ENCODE measurements at places on chromosomes 6 and 20.

GRCh38 chr6:37696220-37696840, 1.4 kb downstream of the MDGA1 start:
- no peak for DNase-seq

DNA sequence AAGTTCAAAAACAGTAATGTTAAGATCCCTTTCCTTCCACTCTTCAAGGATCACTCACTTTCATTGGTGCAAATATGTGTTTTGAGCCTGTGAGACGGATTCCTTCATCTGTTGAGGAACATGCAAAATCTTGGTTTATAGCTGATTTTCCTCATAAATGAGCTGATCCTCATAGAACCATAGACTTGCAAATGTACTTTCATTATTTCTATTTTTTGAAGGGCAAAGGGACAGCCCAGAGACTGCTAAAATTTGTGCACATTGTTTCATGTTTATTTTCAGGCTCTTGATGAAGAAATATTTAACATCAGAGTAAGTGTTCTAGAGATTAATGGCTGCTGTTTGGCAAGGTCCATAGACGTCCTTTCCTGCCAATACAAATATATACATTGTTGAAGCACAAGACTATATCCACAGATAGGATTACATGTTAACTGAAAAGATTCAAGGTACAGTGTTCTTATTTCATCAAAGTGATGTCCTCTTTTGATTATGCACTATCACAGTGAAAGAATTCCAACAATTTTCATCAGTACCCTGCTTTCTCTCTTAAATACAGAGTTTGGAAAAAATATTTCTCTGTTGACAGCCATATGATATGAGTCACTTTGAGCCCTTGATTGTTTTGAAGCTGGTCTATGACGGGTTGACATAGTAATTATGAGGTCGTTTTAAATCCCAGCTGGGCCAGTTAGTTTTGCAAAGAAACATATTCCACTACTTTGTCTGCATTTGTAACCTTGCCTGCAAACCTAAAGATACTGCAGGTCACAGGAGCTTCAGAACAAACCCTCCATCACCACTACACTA, 95.7 kb downstream of the FILIP1 start:
- no peak for DNase-seq

GRCh38 chr20:59334651-59335300, 34.4 kb downstream of the EDN3 start:
- no peak for DNase-seq

DNA sequence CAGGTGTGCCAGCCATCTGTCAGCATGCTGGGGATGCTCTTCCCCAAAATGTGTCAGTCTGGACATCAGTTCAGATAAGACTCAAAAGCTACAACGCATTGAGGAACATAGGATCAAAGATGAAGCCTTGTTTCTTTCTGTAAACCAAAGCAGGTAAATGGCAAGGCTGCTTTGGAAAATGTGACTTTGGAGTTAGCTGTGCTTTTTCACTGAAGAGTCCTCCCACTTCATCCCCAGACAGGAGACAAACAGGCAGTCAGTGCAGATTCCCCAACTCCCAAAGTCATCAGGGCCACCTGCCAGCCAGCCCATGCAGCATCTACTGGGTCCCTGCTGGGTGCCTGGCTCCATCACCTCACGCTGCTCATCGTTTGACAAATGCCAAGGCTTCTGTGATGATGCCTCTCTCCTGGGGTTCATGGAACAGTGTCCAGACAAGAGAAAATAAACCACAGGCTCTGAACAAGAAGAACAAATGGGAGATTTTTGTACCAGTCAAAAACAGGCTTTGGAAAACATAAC, 205.0 kb upstream of the BTBD3 start:
- no peak for DNase-seq

GRCh38 chr6:1144842-1145767, 166.8 kb upstream of the FOXQ1 start:
- DNase-seq = no peak

DNA sequence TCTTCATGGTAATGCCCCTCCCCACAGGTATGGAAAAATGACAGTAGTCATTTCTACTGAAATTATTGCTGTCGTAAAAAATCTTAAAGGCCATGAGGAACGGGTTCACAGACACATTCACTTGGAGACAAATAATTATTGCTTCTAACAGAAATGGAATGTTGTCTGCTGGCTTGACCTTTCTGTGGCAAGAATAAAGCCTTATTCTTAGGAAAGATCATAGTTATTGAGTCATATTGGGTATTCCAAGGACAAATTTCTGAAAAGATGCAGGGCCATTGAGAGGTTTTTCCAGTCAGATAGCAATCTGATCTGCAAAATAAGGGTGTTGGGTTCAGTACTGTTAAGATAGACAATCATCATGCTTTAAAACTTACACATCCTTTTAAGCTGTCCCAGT, 29.2 kb downstream of the AKAP7 start:
- no peak for DNase-seq

- DNase-seq = no peak
These were observed 235.1 kb upstream of the UFL1 start for GRCh38 chr6:96286503-96286902.

DNA sequence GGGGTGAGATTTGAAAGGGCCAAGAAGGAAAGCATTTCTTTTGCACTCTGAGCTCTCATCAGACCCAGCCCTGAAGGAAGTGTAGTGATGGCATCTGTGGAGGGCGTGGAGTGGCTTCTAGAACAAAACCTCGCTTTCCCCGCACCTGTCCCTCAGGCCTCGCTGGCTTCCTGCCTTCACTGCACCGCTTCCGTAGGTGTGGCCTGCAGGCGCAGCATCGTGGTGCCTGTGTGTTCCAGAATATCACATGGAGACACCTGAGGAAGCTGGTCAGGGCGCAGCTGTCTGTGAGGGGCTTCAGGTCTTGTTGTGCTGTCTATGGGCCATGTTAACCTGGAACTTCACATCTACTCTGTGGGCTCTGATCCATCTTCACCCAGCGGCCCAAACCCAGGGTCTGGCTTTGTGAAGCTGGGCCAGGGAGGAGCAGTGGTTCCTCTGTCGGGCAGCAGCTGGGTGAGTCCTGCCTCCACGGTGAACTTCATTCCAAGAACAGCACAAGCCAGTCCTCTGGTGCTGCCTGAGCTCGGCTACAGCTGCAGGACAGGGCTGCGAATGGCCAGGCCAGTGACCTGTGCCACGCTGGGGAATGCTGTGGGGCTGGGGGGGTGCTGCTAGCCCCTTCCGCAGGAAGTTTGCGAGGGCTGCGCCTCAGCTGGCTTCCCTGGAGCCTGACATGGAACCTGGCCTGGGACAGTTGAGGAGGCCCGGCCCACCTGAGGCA, 40.9 kb downstream of the DSTN start:
- DNase-seq = peak; percentile 43

GRCh38 chr6:131924881-131925474, 26.2 kb downstream of the CCN2 start:
- DNase-seq = no peak

GRCh38 chr6:134821397-134821796, 128.5 kb downstream of the ALDH8A1 start:
- no peak for DNase-seq

DNA sequence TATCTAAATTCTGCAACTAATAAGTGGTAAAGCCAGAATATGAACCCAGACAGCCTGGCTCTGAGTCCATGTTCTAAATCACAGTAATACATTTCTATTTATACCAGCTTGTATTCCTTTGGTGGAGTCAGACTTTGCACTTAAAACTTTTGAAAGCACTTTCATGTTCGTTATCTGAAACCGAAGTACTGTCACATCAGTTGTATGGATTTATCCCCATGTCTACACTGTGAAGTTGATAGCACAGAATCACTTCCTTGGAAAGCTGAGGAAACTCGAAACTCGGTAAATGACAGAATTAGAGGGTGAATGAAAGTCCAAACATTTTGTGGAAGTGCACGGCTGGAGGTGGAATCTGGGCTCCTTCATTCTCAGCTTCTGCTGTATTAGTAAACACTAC, 28.3 kb upstream of the CTAGE9 start:
- DNase-seq = no peak

- DNase-seq = peak; percentile 33
These were observed 67.4 kb downstream of the ZBTB2 start for GRCh38 chr6:151323791-151324487.

- no peak for DNase-seq
These were observed 801 bp downstream of the FBXL4 start for GRCh38 chr6:98946879-98947410.
